ENCODE measurements at places on chromosomes 2 and 18.

DNA sequence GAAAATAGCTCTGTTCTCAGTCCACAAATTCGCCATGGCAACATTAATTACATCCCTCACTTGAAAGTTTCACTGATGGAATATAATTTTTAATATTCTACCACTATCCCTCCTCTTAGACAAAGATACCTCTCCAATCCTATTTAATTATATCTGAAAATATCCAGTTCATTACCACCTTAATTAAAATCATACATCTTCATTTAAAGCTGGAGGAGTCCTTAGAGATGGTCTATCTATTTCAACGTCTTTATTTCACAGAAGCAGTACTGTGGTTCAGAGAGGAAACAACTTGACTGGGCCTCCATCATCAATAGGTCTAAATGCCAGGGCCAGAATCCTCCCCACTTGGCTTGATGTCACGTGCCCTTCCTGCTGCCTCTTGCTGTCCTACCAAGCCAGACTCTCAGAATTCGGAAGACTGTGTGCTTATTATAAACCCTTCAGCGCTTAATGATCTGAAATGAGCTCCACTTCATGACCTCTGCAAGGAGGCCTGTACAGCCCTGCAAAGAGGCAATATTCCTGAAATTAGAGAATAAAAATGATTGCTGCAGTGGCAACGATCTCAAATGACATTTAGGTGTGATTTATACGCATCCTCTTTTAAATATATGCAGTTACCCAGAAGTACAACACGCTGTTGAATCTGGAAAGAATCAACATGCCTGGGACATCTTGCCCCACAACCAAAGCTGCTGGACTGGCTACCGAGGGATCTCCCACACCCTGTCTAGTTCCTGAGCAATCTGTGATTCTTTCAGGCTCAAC is 146.3 kb downstream of the TMEM163 start:
- DNase-seq, result no peak

DNA sequence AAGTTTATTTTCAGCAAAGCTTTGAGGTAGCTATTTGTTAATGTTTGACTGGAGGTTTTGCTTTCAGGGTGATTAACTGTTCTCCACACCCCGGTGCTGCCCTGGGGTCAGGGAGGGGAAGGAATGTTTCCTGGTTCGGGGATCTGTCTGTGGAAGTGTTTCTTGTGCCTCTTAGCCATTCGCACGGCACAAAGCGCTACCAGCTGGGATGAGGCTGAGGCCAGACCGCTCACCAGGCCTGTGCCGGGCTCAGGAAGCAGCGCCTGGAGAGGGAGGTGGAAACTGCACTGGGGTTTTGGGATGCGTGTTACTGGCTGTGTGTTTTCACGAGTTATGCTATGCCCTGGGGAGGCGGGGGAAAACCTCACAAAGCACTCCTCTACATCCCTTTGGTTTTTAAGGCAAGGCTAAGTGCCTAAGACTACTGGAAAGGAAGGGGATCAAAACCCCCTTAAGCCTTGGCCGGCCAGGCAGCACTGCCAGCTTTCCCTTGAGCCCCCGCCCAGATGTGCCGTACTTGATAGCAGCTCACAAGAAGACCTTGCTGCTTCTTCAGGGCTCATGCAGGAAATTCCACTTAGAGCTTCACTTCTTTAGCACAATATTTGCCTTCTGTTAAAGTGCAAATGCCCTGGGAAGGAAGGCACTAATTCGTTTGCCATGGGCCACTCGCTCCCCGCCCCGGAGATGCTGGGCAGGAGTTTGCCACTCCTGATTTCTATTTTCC is 65.7 kb upstream of the CNGA3 start:
- peak; percentile 54 for DNase-seq

DNA sequence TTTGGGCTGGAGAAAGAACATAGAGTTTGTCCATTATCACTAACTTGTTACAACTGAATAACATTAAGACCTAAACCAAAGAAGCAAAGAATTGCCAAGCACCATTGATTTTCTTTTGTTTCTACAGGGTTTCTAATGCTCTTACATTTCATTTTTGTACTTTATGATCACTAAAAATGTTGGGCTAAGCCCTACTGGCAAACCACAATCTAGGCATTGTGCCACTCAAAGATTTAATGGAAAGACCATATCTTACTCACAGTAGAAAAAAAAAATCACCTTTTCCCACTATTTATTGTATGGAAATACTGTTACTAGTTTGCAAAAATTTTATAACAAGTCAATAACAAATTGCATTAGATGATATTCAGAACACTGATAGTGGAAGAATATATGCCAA is 447.4 kb upstream of the PKDCC start:
- no peak for DNase-seq

DNA sequence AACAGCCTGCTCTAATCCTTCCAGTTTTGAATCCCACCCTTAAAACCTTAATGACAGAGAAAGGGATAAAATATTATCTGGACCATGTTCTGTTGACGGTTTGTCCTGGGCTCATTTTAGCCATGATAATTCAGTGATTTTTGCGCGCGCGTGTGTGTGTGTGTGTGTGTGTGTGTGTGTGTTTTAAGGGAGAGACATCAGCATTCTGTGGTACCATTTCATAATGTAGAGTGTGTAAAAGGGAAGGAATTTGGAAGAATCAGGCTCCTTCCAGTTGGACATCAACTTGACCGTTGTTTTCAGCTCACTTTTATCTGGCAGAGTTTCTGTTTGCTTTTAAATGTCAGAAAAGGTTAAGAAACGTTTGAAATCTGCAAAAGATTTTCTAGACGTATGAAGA is 535.5 kb downstream of the TNS1 start:
- DNase-seq, result no peak

- DNase-seq, result no peak
These were observed 39.9 kb downstream of the DYNAP start for GRCh38 chr18:54630963-54631362.

- DNase-seq, result no peak
These were observed 232.3 kb downstream of the ZBTB7C start for GRCh38 chr18:48176909-48177308.

- DNase-seq, result no peak
These were observed 40.5 kb upstream of the SALL3 start for GRCh38 chr18:78939105-78939504.

DNA sequence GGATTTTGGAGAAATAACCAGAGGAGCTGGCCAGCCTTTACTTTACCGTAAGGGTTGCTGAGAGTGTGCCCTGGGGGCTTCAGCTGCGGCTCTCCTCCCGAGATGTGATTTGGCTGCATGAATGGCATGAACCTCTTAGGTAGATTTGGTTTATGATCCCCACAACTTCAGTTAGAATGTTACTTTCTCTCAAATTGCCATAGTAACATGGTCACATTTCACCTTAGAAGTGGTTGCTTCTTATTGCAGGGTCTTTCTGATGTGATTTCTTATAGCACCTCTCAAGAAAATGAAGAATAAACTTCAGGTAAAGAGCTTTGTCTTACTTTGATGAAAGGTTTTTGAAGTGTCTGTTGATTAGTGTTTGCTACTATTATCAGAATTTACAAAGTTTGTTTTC is 5.6 kb downstream of the PLCL1 start:
- no peak for DNase-seq

Measured in eye (tissue), 1 donor.